ENCODE measurements at places on chromosomes 16 and 17.
A peak's percentile ranks its signal among the peaks of the same experiment; 100 is the strongest.

DNA sequence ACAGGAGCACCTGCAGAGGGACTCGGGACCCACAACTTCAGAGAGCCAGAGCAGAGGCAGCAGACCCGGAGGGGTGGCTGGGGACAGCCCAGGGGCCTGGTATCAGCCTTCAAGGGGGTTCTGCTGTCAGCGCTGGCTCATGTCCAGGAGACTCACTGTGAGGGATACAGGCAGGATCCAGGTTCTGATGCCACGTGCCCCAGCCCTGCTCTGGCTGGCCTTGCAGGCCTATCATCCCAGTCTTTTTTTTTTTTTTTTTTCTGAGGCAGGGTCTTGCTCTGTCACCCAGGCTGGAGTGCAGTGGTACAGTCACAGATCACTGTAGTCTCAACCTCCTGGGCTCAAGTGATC is 9.0 kb upstream of the MTSS2 start:
- DNase-seq = no peak

- no peak for DNase-seq
These were observed 75.7 kb downstream of the MYO1D start for GRCh38 chr17:32801193-32801592.

DNA sequence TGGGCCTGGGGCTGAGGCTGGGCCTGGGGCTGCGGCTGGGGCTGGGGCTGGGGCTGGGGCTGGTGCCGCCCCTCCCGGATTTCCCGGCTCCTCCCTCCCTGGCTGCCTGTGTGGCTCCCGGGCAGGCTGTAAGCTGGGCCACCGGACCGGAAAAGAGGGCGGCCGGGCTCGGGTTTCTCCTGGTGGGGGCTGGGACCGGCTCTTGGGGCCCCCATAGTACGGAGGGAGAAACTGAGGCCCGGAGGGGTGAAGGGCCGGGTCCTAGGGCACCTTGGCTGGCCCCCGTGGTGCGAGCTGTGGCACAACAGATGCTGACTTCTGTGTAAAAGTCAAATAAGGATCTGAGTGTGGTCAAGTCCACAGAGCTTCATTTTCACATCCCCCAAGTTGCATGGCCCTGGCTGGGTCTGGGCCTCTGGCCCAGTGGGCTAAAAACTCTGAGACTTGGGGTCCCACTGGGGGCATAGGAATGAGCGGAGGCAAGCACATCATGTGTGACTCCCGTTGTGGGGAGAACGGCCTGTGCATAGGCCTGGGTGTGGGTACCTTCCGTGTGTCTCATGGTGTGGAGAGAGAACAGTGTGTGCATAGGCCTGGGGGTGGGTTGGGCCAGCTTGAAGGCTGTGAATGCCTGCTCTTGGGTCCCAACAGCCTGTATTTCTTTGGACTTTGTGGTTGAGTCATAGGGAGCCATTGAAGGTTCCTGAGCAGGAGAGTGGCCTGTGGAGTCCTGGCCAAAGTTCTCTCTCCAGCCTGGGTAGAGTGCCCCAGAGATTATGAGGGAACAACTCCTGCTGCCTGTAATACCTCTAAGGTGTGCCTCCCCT is 123.9 kb upstream of the CIBAR2 start:
- peak; percentile 86 for DNase-seq

- no peak for DNase-seq
These were observed 15.4 kb upstream of the HSBP1 start for GRCh38 chr16:83792391-83792790.

- no peak for DNase-seq
These were observed 1.4 kb downstream of the SLC4A1 start for GRCh38 chr17:44266402-44267164.

DNA sequence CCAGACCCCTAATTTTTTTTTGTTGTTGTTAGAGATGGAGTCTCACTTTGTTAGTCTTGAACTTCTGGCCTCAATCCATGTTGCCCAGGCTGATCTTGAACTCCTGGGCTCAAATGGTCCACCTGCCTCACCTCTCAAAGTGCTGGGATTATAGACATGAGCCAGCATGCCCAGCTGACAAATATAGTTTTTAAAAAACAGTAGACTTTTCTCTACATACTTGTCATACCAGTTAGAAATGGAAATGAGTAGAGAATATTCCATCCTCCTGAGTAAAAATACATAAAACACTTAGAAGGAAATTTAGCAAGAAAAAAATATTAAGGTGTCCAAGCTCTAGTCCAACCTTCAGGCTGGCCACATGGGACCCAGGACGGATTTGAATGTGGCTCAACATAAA is 21.4 kb downstream of the C16orf78 start:
- no peak for DNase-seq

All from GM13977 (cell line).